ENCODE measurements at places on chromosomes 2 and 18. TPM values are rescaled to one million over a fixed set of nuclear protein-coding genes. Genes with fewer than 3 reads are reported as not detected.

- no peak for DNase-seq
Measured at GRCh38 chr2:20457661-20458630, 11.1 kb downstream of the RHOB start.

MC2R gene
- total RNA-seq, result not detected

- no peak for DNase-seq
Measured at GRCh38 chr2:219551441-219552381, 7.9 kb downstream of the TMEM198 start.

CCT4 gene
- total RNA-seq, result 102 TPM

RUFY4 gene
- not detected for total RNA-seq

CNTNAP5 gene
- not detected for total RNA-seq

CTAGE1 gene
- total RNA-seq, result not detected

DNA sequence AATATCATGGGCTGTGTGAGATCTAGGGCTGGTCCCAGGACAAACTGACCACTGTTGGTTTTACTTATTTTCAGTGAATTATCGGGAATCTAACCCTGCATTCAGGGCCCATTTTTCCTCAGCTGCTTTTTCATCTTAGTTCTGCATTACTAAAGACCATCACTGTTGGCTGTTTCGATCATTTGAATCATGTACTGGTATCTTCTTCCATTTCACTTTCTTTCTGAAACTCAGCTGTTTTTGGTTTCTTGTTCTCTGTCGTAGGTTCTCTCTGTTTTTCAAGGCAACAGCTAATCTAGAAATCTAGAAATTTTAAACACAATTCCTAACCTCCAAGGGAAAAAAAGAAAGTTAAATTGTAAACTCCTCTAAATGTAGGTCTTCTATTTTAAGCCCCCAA is 159.9 kb upstream of the SESTD1 start:
- no peak for DNase-seq

GRCh38 chr18:75207310-75208154 is 1.4 kb downstream of the PTGR3 start:
- DNase-seq, result no peak

CFAP221 gene
- 0.79 TPM for total RNA-seq

- DNase-seq, result no peak
Measured at GRCh38 chr18:43486462-43486861, 209.2 kb upstream of the SYT4 start.

GRCh38 chr2:226963528-226963927 is 127.7 kb downstream of the RHBDD1 start:
- no peak for DNase-seq

AGXT gene
- total RNA-seq, result 0.12 TPM

- no peak for DNase-seq
Measured at GRCh38 chr2:101770726-101771125, 73.2 kb downstream of the MAP4K4 start.

DNA sequence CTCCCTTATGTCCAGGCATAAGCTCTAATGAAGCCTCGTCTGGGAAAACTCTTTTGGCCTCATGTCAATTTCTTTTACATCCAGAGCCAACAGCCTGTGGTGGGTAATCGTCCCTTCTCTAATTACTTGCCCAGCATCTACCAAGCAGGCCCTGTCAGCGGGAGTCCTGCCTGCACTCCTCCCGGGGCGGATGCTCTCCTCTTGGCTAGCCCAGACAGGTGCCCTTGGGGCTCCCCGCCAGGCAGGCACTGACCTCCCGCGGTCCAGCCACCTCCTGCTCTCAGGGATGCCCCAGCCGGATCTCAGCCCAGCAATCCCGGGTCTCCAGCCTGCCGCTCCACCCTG is 74.2 kb downstream of the NCAPH start:
- peak; percentile 66 for DNase-seq

GRCh38 chr2:1546023-1546591 is 132.8 kb downstream of the TPO start:
- no peak for DNase-seq

TRAPPC12 gene
- 105 TPM for total RNA-seq

GRCh38 chr2:8144785-8145184 is 537.1 kb upstream of the ID2 start:
- no peak for DNase-seq

PPP1R1C gene
- total RNA-seq, result 25.2 TPM

GRCh38 chr2:218217360-218218267 is 625 bp downstream of the ARPC2 start:
- peak; percentile 73 for DNase-seq

GRCh38 chr2:159096901-159097300 is 128.5 kb downstream of the TANC1 start:
- DNase-seq, result no peak

RAPGEF4 gene
- 16.6 TPM for total RNA-seq

- DNase-seq, result no peak
Measured at GRCh38 chr18:11520536-11520935, 88.9 kb upstream of the SLC35G4 start.

AKAIN1 gene
- not detected for total RNA-seq

DNA sequence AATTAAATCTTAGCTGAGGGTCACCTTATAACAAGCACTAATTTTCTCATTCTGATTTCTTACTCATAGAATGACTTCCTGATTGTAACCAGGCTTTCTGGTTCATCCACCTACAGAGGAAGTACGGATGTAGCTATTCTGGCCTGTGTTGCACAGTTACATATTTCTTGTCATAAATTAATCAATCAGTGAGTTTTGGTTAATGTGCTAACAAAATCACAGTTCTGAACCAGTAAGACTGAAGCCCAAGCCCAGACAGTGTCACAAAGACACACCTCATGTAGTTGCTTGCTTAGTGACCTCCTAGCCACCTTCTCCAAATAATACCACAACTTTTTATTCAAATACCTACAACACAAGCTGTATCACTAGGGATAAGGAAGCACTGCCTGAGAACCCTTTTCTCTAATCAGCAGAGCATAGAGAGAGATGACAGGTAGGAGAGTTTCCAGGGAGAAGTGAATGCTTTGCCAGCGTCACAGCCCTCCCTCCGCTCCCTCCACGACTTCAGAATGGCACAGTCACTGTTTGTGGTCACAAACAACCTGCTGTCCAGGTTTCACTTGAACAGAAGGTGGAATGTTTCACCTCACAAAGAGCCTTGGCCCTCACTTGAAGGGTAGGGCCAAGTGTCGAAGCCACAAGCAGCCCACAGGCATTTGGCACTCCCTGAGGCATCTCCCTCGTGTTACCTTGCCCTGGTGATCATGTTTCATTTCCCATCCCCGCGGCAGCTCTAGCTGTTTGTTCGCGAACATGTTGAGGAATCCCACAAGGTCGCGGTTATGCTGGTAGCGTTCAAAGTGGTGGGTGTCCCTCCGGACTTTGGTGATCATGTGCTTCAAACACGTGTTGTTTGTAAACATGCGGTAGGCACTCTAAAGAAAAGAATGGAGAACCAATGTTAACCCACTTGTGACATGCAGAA is 120.8 kb upstream of the STK17B start:
- DNase-seq, result peak; percentile 43

- DNase-seq, result no peak
Measured at GRCh38 chr2:144390424-144391020, 129.4 kb downstream of the ZEB2 start.

DNA sequence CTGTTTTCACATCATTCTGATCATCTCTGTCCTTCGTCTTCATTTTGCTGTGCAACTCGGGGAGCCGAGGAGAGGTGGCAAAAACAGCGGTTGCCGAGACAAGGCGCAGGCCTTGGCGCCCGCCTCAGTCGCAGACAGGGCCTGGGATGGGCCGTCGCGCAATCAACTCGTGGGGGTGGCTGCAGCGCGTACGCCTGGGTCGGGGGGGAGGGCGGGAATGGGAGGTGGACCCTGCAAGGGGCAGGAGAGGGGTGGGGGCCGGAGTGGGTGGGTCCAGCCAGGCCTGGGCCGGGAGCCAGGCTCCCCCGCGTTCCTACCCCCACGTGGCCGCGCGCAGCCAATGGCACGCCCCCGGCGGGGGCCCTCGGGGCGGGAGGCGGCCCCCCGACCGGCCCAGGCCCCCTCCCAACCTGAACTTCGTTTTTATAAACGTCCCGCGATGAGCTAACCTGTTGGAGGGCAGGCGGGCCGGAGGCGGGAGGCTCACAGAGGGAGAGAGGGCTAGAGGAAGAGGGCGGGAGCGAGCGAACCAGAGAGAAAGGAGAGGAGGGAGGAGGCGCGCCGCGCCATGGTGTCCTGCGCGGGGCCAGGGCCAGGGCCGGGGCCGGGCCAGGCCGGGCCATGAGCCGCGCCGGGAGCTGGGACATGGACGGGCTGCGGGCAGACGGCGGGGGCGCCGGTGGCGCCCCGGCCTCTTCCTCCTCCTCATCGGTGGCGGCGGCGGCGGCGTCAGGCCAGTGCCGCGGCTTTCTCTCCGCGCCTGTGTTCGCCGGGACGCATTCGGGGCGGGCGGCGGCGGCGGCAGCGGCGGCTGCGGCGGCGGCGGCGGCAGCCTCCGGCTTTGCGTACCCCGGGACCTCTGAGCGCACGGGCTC is at the start of gene HOXD13:
HOXD13 (plus strand) TSS at position 452 of the 875 bp plus-strand sequence; CDS start at position 622, 170 bp downstream.
- DNase-seq, result no peak

GRCh38 chr2:20242727-20243377 is 17.9 kb upstream of the SDC1 start:
- no peak for DNase-seq

TMEM163 gene
- 0.40 TPM for total RNA-seq

NXPH2 gene
- not detected for total RNA-seq

DNA sequence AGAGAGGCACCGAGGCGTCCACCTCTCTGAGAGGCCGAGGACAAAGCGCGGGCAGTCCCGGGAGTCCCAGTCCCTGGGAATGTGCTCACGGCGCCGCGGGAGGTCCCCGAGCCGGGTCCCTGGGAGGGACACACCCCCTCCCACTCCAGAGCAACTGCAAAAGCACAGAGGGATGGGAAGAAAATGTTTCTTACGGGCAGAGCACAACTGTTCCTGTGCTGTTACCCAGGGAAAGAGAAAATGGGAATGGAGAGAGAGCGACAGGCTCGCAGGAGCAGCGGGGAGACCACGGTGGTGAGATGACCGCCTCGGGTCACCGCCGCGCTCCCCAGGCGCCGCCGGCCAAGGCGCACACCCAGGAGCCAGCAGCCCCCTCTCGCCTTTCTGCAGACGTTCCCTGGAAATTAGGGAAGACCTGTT is 1.2 kb upstream of the BCL11A start:
- no peak for DNase-seq

NBAS gene
- total RNA-seq, result 64.4 TPM

SLC16A14 gene
- 4.0 TPM for total RNA-seq

- DNase-seq, result no peak
Measured at GRCh38 chr18:31563778-31564177, 27.9 kb upstream of the TTR start.

DNA sequence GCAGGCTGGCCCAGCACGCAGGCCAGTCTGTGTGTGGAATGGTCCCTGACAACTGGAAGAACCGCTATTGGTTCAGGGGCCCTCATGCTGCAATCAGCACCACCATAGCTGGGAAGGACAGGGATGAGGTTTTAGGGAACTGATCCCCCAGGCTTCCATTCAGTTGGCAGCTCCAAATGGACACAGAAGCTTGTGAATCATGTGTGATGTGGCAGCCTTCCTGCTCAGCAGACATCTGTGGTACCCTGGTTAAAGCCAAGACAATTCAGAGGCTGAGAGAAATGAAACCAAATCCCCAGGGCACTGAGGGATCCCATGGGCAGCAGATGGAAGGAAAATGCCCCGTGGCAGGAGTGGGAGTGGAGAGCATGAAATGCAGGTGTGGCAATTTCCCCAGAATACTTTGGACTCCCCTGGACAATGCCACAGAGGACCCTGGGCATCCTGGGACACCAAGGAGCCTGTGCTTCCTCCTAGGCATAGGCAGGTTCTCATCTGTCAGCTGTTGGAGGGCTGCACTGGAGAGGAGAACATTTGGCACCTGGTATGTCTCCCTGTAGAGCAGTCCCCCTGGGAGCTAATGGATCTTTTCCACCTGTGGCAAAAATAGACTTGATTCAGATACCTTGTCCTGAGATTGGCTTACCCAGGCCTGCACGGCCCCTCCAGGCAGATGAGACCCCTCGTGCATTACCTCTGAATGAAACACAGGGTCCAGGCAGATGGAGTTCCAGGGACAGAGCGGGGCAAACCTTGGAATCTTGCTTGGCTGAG is 162.2 kb upstream of the BCL2L11 start:
- no peak for DNase-seq

DNA sequence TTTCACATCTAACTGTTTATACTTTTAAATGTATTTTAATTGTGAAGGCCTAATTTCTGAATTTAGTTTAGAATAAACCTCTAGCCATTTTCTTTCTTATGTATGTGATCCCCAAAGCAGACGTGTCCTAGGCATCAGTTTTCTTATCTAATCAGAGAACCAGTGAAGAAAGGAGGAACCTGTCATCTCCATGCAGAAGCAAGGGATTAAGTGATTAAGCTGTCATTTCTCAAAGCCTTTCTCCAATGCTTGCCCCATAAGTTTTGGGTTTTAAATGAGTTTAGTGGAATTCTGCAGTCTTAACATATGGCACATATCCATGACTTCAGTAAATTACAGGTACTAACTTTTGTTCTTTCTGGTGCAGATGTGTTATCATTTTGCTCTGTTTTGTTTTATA is 190.4 kb downstream of the PLCL1 start:
- no peak for DNase-seq

DNA sequence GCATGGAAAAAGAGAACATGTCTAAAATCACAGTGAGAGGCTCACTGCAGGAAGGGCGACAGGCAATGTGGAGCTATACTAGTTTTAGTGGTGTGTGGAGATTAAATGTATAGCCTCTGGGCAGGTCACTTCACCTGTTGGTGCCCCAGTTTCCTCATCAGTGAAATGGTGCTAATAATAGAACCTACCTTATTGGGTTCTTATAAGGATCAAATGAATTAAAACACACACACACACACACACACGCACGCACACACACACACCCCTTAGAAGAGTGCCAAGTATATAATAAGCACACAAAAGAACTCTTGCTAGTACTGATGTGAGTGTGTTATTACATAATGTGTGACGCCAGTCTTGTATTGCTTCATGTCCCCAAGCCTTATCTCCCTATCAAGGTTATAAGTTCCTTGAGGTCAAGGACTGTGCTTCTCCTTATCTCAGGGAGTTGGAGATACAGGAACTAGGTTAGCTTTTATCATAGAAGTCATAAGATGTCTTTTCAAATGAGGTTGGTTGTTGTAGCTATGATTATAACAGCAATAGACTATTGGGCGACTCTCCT is 98.0 kb upstream of the CXCR4 start:
- no peak for DNase-seq

GRCh38 chr2:47155091-47155876 is at the start of gene STPG4:
Gene STPG4, minus strand, starts transcription at chr2:47155308. Its CDS starts 57 bp downstream, at chr2:47155251.
- no peak for DNase-seq
